Ovary (tissue), 10 donors: ENCODE measurements at places on chromosomes 6 and 20. TPM values are rescaled to one million over a fixed set of nuclear protein-coding genes. Genes with fewer than 3 reads are reported as not detected.

Gene C6orf47
- 22.6 TPM for total RNA-seq

Gene MED23
- total RNA-seq = 27.7 TPM

Gene CCN6
- not detected for total RNA-seq

Gene PRPH2
- total RNA-seq = 4.2 TPM

Gene LPA
- 0.27 TPM for total RNA-seq
